ENCODE measurements at places on chromosomes 13 and 19.

DNA sequence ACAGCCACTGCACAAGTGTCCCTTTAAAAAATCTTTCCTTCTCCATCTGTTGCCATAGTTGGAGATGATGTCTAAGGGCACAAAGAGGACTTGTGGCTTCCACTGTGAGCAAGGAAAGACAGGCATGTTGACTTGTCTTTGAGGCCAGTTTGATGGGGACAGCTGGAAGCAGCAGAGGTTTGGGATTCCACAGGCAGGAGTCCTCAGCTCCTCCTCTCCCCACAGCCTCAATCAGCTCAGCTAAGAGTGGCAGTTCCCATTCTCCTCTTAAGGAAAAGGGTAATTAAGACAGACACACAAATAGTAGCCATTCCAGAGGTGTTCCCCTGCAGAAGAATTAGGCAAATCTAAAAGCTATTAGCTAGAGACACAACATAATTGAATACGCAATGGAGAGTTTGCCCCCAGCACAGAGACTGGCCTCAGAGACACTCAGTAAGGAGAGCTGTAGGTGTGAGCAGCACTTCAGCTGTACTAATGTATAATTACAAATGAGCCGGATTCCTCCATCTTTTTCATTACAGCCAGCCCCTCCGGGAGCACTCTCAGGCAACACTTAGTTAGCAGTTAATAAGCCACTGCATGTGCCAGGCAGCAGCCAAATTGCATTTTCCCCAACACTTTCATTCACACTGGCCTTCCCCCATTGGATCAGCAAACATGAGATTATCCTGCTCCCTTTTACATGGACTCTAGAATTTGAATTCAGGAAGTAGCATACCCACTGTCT lies 434.0 kb downstream of the FOXO1 start:
- no peak for DNase-seq

GRCh38 chr19:17604372-17605025 lies 49.0 kb downstream of the COLGALT1 start:
- DNase-seq, result no peak

- DNase-seq, result peak; percentile 33
These were observed 116.4 kb downstream of the TM9SF2 start for GRCh38 chr13:99617474-99618255.

- no peak for DNase-seq
These were observed 20.1 kb downstream of the GPATCH1 start for GRCh38 chr19:33100894-33101644.

DNA sequence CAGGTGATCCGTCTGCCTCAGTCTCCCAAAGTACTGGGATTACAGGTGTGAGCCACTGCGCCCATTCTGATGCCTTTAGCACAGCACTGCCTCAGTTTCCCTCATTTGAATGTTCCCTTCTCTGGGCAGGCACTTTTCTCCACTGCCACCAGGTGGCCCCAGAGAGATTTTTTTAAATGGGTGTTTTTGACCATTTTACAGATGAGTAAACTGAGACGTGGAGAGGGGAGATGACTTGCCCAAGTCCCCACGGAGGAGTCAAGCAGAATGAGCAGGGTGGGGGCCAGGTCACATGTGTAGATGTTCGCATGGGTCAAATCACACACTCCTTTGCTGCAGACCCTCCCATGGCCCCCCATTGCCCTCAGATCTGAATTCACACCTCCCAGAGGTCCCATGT lies 3.2 kb upstream of the PDE4C start:
- no peak for DNase-seq

GRCh38 chr13:59392328-59392727 lies 771.4 kb downstream of the DIAPH3 start:
- no peak for DNase-seq

DNA sequence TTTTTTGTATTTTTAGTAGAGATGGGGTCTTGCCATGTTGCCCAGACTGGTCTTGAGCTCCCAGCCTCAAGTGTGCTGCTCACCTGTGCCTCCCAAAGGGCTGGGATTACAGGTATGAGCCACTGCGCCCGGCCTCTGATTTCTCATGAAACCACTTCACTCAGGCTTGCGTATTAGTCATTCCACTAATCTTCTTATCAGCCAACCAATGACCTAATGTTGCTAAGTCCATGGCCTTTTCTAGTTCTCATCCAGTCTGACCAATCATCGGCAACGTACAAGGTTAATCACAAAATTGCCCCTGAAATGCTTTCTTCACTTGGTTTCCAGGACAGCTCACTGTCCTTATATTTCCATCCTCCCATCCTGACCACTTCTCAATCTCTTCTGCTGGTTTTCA lies 605.3 kb upstream of the SLC10A2 start:
- DNase-seq, result no peak

GRCh38 chr13:48252176-48252575 lies 19.2 kb downstream of the ITM2B start:
- no peak for DNase-seq

GRCh38 chr19:4347521-4347920 lies 4.2 kb downstream of the MPND start:
- DNase-seq, result no peak

GRCh38 chr13:47508527-47509228 lies 492.4 kb downstream of the SUCLA2 start:
- no peak for DNase-seq

GRCh38 chr13:45003417-45003816 lies 14.1 kb downstream of the GPALPP1 start:
- DNase-seq, result no peak

DNA sequence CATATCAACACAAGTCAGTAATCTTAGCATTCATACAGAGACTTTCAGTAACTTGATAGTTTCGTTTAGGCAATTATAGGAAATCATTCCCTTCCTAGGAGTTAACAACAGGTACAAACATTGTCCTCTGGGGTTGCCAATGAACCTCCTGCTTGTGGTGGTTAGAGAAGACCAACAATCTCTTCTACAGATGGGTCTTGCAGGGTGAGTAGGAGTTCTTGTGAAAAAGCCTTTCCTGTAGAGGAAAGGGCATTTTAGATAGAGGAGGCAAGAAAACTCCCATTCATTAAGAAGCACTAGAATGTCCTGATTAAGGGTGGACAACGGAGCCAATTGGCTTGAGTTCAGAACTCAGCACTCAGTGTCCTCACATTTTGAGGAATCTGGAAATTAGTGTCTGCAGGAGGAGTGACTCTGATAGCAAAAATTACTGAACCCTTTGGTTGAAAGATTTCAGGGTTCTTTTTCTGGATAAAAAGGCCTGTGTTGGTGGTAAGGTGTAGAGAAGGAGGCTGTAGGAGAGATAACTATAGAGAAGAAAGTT lies 4.2 kb downstream of the WDFY2 start:
- no peak for DNase-seq

DNA sequence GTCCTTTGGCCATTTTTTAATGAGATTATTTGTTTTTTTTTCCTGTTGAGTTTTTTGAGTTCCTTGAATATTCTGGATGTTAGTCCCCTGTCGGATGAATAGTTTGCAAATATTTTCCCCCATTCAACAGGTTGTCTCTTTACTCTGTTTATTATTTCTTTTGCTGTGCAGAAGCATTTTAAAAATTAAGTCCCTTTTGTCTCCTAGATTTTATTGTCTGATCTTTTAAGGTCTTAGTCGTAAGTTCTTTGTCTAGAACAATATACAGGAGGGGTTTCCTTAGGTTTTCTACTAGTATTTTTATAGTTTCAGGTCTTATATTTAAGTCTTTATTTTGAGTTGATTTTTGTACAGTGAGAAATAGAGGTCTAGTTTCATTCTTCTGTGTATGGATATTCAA lies 284.4 kb downstream of the GPC6 start:
- no peak for DNase-seq

GRCh38 chr19:40033989-40034560 lies 22.0 kb downstream of the ZNF780B start:
- no peak for DNase-seq

GRCh38 chr19:50036908-50037307 lies 11.1 kb downstream of the ZNF473 start:
- no peak for DNase-seq

DNA sequence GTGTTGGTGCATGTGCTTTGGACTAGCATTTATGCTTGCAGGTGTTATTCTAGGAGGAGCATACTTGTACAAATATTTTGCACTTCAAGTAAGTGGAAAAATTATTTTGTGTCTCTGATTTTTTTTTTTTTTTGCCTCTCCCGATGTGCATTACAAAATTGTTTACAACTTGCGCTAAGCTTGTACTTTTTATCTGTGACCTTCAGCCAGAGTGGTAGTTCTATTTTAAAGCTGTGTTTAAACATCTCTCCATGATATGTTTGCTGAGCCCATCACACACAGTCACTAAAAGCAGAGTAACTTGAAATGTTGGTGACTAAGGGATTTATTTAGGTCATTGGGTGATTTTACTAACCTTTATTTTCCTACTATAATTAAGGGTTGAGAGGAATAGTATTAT lies 20.8 kb downstream of the ITM2B start:
- no peak for DNase-seq

DNA sequence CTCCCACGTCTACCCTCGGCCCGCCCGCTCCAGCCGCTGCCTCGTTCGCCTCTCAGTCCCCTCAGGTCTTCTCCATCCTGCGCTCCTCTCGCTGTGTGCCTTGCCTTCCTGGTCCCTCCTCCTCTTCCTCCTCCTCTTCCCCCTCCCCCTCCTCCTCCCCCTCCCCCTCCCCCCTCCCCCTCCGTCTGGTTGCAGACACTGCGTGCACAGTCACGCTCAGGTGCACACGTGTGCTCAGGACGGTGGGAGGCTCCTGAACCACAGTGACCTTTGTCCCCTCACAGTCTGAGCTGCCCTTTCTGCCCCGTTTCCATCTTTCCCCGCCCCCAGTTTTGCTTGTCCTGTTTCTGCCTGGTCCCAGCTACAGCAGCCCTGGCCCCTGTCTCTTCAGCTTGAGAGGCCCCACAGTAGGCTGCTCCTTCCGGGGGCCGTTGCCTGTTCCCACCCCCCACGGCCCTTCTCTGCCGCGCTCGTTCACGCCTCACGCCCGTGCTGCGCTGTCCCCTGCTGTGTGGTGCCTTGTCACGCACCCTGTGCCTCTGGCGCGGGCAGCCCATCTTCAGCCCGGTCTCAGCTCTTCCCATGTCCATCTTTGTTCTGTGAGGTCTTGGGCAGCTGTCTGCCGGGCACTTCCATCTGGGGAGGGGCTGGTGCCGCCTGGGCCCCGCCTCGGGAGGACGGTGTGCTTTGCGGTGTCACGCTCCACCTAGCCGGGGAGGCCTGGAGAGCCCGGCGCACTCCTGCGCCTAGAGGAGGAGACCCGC lies 13.8 kb upstream of the RPS15 start:
- no peak for DNase-seq

- DNase-seq, result peak; percentile 49
These were observed 13.4 kb upstream of the SIGLEC12 start for GRCh38 chr19:51514866-51515481.

- DNase-seq, result peak; percentile 9
These were observed 44.0 kb upstream of the GAS6 start for GRCh38 chr13:113907635-113908617.

GRCh38 chr13:87498681-87499080 lies 172.5 kb upstream of the SLITRK5 start:
- DNase-seq, result no peak

- no peak for DNase-seq
These were observed 183.7 kb downstream of the TEX29 start for GRCh38 chr13:111503905-111504695.

- no peak for DNase-seq
These were observed 82.6 kb upstream of the SOX1 start for GRCh38 chr13:111984349-111984748.

DNA sequence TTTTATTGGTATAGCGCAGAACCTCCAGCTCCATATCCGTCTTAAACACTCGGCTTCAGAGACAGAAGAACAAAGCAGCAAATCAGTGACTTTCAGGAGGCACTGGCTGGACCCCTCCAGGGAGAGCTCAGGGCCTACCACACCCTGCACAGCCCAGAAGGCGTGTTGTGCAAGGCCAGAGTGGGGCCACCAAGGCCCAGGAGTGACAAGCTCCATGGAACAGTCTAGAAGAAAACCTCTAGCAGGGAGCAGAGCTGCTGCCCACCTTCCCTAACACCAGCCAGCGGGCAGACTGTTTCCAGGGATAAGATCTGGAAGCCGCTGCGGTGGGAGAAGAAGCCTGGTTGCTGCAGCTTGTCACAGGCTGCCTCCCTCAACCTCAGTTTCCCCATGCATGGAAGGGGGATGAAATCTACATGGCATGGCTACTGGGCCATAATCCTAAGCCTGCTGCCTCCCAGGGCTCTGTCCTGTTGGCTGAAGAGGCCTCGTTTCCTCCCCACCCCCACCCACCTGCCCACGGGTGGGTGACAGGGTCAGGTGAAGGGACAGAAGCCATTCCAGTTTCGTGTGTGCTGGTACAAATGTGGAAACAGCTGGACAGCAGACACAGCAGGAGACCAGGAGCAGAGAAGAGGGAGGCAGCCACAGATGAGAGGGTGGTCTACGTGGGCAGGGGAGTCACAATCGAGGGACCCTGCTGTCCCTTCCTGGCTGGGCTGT lies 57.4 kb downstream of the PEPD start:
- no peak for DNase-seq

DNA sequence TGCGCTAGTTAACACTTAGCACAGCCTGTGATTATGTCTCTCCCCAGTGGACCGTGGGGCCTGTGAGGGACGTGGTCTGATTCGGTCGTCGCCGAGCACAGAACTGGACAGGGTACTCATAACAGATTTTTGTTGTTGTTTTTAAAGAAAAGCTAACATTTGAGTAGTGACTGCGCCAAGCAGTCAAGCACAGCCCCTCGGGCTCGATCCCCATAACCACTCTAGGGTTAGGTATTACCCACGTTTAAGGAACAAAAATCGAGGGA lies 805 bp upstream of the PTOV1 start:
- no peak for DNase-seq

DNA sequence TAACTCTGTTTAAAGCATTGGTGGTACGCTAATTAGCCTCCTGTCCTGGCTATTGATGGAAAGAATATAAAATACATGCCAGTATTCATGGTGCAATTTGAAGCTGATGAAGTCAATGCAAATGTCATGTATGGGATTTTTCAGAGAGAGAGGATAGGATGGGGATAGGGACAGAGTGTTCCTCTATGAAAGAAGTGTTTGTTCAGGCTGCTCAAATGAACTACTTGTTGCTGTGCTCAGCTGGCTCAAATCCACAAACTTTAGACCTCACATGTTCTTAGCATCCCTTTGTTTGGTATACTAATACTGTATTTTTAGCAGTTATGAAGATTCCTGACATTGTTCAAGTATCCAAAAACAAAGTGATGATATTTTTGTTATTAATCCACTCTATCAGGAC lies 116.5 kb downstream of the SLITRK1 start:
- DNase-seq, result no peak

- DNase-seq, result no peak
These were observed 206.1 kb downstream of the SUCLA2 start for GRCh38 chr13:47794963-47795362.
